ENCODE measurements at places on chromosomes 3 and 15. TPM values are rescaled to one million over a fixed set of nuclear protein-coding genes. Genes with fewer than 3 reads are reported as not detected.

GRCh38 chr3:7669641-7670040, 808.7 kb downstream of the GRM7 start:
- no peak overlapping the region for H3K27ac ChIP-seq
- DNase-seq = no peak
- no peak overlapping the region for H3K4me3 ChIP-seq
- no peaks in the 10 kb centered on the region for H3K4me1 ChIP-seq

GRCh38 chr15:87686339-87686738, 570.2 kb downstream of the NTRK3 start:
- H3K36me3 ChIP-seq = no peaks in the 10 kb centered on the region
- H3K27ac ChIP-seq = no peak overlapping the region
- no peak overlapping the region for H3K4me3 ChIP-seq
- no peak for DNase-seq
- H3K4me1 ChIP-seq = no peaks in the 10 kb centered on the region
- H3K27me3 ChIP-seq = no peaks in the 10 kb centered on the region

- no peaks in the 10 kb centered on the region for H3K27me3 ChIP-seq
- no peaks in the 10 kb centered on the region for H3K4me1 ChIP-seq
- H3K27ac ChIP-seq = peak overlapping the region; percentile 78
- no peak overlapping the region for H3K4me3 ChIP-seq
- DNase-seq = no peak
- H3K36me3 ChIP-seq = no peaks in the 10 kb centered on the region
Observed at GRCh38 chr15:75065851-75066509, 42.6 kb downstream of the PPCDC start.

The CASR gene
- polyA plus RNA-seq = 0.18 TPM

DNA sequence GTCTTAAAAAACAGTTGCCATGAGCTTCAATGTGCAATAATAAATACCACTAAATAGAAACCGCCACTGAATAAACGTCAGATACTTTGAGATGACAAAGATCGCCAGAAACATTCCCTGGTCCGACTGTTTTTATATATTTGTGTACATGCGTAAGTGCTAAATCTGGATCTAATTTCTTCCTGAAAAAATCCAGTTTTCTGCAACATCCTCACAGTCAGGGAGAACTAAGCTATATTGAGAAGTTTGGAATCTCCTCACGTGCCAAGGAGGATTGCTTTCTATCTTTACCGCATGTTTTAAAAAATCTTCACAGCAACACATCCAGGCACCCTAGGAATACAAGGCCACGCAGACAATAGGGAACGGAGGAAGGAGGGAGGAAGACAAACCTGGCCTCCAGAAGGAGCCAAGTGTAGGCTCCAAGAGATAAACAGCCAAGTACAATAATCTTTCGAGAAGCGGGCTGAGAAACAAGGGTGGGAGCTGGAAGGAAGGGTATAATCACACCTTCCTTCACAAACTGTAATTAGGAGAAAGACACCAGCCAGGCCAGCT, 5.7 kb downstream of the VGLL4 start:
- no peak for DNase-seq
- H3K4me3 ChIP-seq = peak overlapping the region; percentile 6
- H3K36me3 ChIP-seq = no peaks in the 10 kb centered on the region
- peak overlapping the region; percentile 89 for H3K27ac ChIP-seq
- H3K4me1 ChIP-seq = peaks cover 44% of the 10 kb centered on the region

GRCh38 chr3:158768361-158768787, 33.5 kb upstream of the MFSD1 start:
- DNase-seq = peak; percentile 49
- H3K36me3 ChIP-seq = no peaks in the 10 kb centered on the region
- H3K27me3 ChIP-seq = no peaks in the 10 kb centered on the region
- no peak overlapping the region for H3K4me3 ChIP-seq
- peak overlapping the region; percentile 70 for H3K27ac ChIP-seq

GRCh38 chr3:50423543-50423942, 64.2 kb upstream of the TMEM115 start:
- no peak overlapping the region for H3K4me3 ChIP-seq
- no peaks in the 10 kb centered on the region for H3K36me3 ChIP-seq
- no peaks in the 10 kb centered on the region for H3K4me1 ChIP-seq
- no peaks in the 10 kb centered on the region for H3K27me3 ChIP-seq

The OR5K3 gene
- polyA plus RNA-seq = not detected

The SPINK8 gene
- not detected for polyA plus RNA-seq

- no peak for DNase-seq
- no peak overlapping the region for H3K4me3 ChIP-seq
- H3K27ac ChIP-seq = no peak overlapping the region
- no peaks in the 10 kb centered on the region for H3K36me3 ChIP-seq
Observed at GRCh38 chr3:197746801-197747237, 2.9 kb upstream of the FYTTD1 start.

The OR5K2 gene
- not detected for polyA plus RNA-seq

DNA sequence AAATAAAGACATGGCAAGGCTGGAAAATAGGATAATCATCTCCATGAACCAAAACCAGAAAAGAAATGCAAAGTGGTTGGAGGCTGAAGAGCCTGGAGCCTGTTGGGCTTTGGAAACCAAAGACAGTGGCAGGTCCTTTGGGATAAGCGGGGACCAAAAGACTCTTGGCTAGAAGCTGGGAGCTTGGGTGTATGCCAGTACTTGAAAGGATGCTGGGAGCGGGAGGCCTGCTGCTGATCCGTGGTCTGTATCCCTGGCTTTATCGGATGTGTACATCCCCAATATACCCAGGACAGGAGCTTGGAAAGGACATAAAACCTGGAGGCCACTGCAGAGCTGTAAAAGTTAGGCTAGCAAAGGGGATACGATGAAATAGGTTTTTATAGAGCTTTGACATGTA, 1.3 kb upstream of the CHRNB4 start:
- H3K4me3 ChIP-seq = no peak overlapping the region
- no peaks in the 10 kb centered on the region for H3K36me3 ChIP-seq
- H3K27ac ChIP-seq = no peak overlapping the region

DNA sequence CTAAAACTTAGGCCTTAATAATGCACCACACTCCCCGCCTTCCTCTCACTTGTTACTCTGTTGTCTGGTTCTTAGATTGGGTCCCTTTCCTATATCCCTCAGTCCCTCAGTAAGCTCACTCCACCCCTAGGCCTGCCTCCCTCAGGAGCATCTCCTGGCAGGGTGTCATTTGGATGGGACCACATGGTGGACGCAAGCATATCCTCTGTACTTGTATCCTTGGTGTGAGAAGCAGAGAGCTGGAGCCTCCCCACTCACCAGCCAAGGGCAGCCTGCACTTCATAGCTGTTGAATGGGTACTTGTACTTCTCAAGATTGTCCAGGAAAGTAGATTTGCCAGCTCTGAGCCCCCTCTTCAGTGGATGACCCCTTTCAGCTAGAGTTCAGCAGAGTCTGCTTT, 11.6 kb downstream of the SEC61A1 start:
- no peak overlapping the region for H3K27ac ChIP-seq
- no peak overlapping the region for H3K4me3 ChIP-seq
- H3K27me3 ChIP-seq = no peaks in the 10 kb centered on the region
- H3K4me1 ChIP-seq = no peaks in the 10 kb centered on the region

- H3K4me1 ChIP-seq = no peaks in the 10 kb centered on the region
- DNase-seq = no peak
- H3K36me3 ChIP-seq = no peaks in the 10 kb centered on the region
- no peaks in the 10 kb centered on the region for H3K27me3 ChIP-seq
- H3K27ac ChIP-seq = no peak overlapping the region
- no peak overlapping the region for H3K4me3 ChIP-seq
Observed at GRCh38 chr3:195045481-195046210, 225.3 kb downstream of the XXYLT1 start.

The C3orf85 gene
- 52.2 TPM for polyA plus RNA-seq
